Stimulated activated CD4-positive, alpha-beta T cell treated with anti-CD3 and anti-CD28 coated beads, Interleukin-2, amount 100 ng/mL, for 4 hours (primary cell): ENCODE measurements at places on chromosomes 16 and 17.

DNA sequence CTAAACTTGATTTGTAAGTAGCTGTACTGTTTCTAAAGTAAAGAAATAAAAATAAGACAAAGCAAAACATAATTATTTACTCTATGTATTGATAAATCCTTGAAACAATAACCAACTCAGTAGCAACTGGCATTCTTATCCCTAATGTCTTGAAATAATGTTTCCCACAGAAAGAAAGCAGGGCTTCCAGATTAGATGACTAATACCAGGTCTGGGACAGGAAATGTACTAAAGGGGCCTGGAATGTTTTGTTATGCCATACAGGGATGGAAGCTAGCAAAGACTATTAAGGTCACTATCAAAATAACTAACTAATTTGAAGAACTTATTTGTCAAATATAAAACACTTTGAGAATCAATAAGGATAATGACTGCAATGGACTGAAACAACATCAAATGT lies 82.1 kb downstream of the CFDP1 start:
- no peak for DNase-seq

DNA sequence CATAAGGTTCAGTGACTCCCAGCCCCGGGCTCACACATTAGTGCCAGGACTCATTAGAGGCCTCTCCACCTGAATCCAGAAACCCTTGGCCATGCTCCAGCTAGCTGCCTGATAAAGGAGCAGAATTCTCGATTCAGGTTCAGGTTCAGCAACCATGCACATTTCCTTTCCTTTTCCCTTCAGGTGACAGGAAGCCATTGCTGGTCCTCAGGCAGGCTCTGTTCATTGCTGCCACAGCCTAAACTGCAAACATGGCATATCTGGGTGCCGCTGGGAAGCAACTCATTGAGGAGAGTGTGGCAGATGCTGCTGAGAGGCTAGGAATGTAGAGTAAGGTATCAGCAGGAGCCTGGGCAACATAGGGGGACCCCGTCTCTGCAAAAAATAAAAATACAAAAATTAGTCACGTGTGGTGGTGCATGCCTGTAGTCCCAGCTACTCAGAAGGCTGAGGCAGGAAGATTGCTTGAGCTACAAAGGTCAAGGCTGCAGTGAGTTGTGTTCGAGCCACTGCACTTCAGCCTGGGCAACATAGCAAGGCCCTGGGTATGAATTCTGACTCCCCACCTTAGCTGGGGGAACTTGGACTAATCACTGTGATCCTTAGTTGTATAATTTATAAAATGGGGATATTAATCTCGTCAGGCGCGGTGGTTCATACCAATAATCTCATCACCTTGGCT lies 28.7 kb downstream of the ARL4D start:
- no peak for DNase-seq

- no peak for DNase-seq
Observed at GRCh38 chr16:22813948-22814710, at the start of gene HS3ST2. TSS of gene HS3ST2 (plus strand) at chr16:22814162. CDS start at chr16:22814611, 449 bp downstream.

GRCh38 chr17:1493291-1493980 lies 950 bp upstream of the MYO1C start:
- no peak for DNase-seq
